Eye (tissue), 1 donor: ENCODE measurements at places on chromosomes 6 and 20.

- DNase-seq, result peak; percentile 81
Observed at GRCh38 chr6:111551521-111552231, 54.0 kb downstream of the TRAF3IP2 start.

DNA sequence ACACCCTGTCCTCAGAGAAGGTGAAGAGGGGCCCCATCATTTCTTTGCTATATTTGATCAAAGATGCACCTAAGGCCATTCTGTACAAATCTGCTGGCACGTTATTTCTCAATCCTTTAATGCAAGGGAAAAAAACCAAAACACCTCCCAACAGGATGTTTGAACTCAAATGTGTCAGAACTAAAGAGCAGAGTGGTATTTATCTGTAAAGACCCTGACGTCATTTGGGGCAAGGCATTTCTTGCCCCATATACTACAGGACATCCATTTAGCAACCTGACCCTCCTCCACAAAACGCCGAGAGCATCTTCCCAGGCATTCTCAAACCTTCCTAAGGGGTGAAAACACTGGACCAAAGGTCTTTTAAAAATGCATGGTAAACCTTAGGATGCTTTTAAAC is 50.8 kb downstream of the ZMYND8 start:
- no peak for DNase-seq

GRCh38 chr6:135520781-135521180 is 23.2 kb upstream of the AHI1 start:
- DNase-seq, result no peak

- DNase-seq, result no peak
Observed at GRCh38 chr6:63447134-63447533, 125.1 kb upstream of the LOC128125822 start.

- DNase-seq, result peak; percentile 83
Observed at GRCh38 chr6:31441365-31442267, 38.2 kb downstream of the MICA start.

DNA sequence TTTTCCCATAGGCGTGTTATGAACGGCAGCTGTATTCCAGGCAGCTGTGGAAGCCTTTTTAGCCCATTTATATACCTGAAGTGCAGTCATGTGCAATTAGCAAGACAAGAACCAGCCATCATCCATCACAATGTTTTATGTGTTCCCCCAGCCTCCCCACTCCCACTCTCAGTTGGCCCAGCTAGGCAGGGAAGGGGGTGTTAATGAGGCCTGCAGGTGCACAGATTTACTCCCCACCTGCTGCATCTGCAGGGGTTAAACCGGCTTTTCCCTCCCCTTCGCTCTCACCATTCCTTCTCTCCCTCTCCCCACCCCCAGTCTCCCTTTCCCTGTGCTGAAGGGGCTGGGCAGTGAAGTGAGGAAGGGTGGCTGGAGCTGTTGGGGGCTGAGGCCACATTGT is 149.8 kb upstream of the AKAP12 start:
- DNase-seq, result no peak

- no peak for DNase-seq
Observed at GRCh38 chr6:98925831-98926230, 21.9 kb downstream of the FBXL4 start.

- DNase-seq, result no peak
Observed at GRCh38 chr6:31405996-31406395, 2.6 kb downstream of the MICA start.

DNA sequence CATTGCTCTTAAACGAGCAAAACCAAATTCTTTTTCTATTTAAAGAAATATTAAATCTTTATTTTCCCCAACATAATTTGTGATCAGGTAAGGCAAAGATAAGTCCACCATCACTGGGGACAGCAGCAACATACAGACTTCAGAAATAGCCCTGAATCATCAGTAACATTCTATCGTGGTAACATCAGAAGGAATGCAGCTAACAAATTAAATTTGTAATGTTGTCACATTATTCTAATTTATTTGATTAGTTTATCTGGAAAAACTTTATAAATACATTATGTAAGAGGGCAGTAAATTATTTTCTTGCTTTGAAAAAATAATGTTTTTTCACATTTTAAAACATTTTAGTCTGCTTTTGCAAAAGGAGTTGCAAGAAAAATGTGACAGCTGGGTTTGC is 53.6 kb upstream of the BCLAF1 start:
- no peak for DNase-seq

GRCh38 chr6:31763619-31763940 is 1.1 kb downstream of the SAPCD1 start:
- DNase-seq, result peak; percentile 93

GRCh38 chr6:110042670-110043296 is 64.7 kb downstream of the GPR6 start:
- DNase-seq, result no peak

DNA sequence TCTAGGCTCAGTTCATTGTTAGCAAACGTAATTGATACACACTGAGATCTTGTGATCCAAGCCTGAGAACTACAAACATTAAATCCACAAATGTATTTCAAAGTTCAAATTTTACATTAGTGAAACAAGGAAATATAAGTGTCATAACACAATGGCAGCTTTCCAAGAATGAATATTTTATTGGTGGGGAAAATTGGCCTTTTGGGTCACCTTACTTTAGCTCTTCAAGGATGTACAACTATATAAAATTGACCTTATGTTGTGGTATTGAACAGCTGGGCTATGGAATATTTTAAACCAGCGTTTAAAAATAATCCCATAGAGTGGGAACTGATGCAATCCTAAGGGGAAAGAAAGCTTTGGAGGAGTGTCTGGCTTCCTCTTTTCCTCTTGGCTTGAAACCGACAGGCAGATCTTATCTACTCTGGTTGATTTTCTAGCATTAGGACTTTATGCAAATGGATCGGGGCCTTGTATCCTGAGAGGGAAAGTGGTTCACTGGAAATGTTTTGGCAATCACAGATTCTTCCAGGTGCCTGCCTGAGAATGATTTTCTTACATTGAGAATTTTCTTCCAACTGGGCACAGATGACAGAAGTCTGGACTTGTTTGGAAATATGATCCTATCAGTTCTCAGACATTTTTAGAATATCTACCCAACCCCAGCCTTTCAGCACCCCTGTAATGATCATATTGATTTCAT is 184.8 kb upstream of the ECI2 start:
- DNase-seq, result peak; percentile 20

DNA sequence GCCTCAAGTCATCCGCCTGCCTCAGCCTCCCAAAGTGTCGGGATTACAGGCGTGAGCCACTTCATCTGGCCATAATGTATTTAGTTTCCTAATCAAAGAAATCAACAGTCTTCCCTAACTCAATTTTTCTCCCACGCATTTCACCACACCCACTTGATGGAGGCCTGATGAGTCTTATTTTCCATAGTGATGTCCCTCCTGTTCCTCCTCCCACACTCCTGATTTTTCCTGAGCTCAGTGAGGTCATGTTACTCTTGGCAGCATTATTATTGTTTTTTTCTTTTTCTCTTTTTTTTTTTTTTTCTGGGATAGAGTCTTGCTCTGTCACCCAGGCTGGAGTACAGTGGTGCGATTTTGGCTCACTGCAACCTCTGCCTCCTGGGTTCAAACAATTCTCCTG is 8.9 kb downstream of the ABRACL start:
- no peak for DNase-seq

- peak; percentile 42 for DNase-seq
Observed at GRCh38 chr6:107354451-107354850, 104.9 kb downstream of the PDSS2 start.

DNA sequence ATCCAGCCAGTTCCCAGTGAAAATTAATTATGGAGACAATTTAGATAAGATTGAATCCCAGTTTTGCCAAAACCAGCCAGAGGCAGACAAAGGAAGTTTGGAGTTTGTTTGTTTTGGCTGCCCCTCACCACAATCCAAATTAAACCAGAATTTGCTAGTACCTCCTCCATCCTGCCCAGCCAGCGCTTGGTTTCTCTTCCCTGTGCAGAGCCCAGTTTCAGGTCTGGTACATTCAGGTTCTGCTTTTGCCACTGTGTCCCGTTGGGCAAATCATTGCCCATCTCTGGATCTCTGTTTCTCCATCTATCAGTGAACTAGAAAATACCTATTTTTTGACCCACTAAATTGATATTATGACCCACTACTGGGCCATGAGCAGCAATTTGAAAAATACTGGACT is 26.4 kb downstream of the FOXP4 start:
- no peak for DNase-seq

GRCh38 chr6:33323623-33323948 is 6.0 kb upstream of the ZBTB22 start:
- DNase-seq, result no peak

- peak; percentile 85 for DNase-seq
Observed at GRCh38 chr6:40721271-40721952, 134.2 kb upstream of the LRFN2 start.

DNA sequence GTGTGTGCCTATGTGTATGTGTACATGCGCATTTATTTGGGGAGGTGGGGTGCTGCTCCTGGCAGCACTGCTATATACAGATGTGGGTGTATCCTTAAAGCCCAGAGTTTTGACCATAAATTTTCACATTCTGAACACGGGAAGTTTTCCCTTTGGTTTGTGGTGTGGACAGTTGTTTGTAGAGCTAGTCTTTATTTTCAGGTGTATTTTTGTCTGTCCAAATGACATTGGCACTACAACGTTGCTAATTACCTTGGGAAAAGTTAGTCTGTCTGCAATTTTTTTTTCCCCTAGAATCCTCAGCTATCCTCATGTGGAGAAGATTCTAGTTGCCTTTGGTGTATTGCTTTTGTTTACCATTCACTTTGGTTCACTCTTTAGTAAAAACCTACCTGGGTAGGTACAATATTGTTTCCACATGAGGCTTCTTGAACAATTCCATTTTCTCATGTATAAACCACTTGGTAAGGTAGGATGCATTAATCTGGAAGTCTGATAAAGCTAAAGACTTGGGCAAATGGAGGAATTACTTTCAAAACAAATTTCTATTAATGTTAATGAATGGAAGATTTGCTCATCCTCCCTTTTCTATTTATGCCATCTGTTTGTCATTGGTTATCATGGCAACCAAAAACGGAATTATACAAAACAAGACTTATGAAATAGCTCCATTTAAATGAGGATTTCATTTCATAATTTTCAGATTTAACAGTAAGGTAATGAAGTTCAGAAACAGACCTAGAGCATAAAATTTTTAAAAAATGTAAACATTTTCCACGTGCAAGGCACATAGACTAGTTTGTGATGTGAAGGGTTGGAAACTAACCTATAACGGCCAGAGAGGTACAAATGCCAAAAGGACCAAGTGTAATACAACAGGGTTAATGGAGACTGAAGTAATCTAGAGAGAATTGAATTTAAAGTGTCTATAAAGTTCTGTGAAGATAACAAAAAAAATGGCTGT is 3.9 kb downstream of the CCN2 start:
- DNase-seq, result no peak

DNA sequence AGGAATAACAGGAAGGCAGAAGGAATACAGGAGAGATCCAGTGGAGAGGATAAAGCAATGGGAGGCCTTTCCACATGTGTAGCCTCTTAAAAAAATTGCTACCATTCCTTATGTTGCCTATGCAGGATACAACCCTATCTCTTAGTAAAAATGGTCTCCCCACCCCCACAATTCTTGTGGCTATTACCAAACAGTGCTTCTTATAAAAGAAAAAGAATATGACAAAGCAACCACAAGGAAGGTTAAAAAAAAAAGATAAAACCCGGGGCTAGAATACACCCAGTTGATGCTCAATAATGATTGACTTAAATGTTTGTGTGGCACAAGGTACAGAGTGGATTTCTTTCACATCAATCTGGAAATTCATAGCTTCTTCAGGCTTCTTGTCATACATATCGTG is 250.9 kb downstream of the HIVEP2 start:
- DNase-seq, result no peak

DNA sequence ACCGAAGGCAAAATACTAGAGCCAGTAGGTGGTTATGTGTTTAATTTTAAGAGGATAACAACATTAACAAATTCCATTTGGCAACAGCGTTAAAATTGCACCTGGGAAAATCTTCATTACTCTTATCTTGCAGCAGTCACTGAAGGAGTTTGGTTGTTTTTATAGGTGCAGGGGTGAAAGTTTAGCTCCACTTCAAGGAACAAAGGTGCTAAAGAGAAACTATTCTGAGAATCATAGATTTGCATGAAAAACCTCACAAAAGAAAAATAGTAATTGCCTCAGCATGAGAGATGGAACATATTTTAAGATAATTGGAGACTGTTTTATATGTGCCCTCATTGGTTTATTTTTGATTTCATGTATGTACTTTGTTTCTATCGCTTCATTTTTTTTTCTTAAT is 444.4 kb downstream of the UTRN start:
- DNase-seq, result no peak

DNA sequence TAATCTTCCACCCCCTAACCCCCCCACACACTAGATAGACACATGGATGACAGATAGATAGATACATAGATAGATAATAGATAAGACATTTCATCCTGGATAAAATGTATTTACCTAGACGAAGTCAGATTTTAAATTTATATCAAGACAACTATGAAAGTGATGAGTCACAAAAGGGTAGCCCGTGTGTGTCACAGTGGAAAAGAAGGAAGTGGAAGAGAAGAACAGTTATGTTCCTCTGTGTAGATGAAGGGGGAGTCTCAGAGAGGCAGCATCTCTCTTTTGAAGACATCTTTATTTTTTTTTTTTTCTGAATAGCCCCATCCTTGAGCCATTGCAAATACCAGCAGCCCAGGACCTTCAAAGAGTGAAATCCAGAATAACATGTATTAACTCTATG is 121.7 kb upstream of the VGLL2 start:
- no peak for DNase-seq

DNA sequence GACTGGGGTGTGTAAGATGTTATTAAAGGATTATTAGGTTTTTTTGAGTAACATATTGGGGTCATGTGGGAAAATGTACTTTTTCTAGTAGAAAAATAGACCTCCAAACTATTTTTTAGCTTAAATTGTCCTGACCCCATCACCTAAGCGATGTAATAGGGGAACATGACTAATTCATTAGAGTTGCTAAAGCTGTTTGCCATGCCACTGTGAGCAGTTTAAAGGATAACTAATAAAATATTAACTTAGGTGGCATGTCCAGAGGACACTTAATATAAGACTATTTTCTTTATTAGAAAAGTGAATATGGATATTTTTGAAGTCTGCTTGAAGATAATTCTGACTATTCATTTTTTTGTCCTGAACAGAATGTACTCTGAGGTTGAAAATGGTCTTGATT is 545.9 kb upstream of the BTBD3 start:
- no peak for DNase-seq

DNA sequence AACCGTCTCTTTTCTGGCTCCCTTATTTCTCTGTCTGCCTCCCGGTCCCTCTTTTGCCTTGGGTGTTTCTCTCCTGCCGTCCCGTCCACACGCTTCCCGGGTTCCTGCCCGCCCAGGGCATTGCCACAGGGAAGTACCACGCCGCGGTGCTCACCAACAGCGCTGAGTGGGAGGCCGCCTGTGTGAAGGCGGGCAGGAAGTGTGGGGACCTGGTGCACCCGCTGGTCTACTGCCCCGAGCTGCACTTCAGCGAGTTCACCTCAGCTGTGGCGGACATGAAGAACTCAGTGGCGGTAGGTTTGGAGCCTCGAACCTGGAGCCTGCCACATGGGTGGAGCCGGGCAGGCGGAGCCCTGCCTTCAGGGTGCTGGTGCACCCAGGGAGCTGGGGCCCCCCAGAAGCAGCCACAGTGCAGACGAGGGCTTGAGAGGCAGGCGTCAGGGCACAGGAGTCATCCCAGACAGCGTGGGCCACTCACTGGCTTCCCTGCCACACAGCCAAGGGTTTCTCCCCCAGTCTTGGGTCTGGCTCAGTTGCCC is 21.3 kb downstream of the NPEPL1 start:
- DNase-seq, result no peak
